ENCODE measurements at places on chromosomes 5 and 9.

DNA sequence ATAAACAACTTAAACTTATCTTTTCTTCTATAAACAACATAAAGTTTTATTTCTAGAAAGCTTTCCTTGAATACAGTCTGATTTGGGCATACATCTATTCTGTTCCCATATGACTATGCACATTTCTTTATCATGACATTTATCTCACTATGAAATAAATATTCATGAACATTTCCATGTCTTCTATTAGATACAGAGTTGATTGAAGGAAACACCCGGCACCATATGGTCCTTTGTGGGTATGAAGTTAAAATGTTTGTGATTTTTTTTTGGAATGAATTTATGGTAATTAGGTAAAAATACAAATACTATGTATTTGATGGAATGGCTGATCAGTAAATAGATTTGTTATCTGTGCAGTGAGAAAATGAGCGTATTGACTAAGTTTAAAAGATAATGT is 1209.8 kb upstream of the ACO1 start:
- no peak for DNase-seq

DNA sequence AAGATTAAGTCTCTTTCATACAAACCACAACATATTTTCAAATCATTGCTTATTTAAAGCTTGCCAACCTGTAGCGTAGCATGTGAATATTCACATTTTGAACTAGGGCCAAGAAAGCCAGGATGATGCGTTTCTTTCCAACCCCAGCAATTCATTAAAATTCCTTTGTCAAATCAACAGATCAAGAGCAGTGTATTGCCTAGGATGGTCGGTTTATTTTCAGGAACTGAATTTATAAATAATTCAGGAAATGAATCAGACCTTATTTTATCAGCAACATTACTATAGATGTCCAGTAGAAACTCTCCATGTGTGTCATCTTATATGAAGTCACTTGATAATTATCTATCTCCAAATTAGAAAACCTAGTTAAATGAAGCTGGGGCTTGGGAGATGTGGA is 13.2 kb upstream of the AUH start:
- DNase-seq = no peak

- no peak for DNase-seq
Observed at GRCh38 chr9:133251773-133252172, 23.2 kb downstream of the ABO start.

DNA sequence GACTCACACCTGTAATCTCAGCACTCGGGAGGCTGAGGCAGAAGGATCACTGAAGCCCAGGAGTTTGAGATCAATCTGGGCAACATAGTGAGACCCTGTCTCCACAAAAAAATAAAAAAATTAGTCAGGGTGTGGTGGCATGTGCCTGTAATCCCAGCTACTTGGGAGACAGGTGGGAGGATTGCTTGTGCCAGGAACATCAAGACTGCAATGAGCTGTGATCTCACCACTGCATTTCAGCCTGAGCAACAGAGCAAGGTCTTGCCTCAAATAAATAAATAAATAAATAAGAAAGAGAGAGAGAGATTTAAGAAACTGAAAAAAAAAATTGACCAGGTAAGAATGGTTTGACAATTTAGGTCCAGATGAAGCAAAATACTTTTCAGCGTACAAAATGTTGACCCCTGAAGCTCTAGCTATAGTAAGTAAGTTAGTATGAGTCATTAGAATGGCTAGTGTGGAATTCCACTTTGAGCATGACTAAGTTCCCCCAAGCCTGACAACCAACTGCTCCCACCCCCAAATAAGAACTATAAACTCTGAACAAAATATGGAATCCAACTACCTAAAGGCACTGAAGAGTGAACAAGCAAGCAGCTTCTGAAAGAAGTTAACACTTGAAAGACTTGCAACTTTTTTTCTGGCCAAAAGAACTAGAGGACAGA is 217.8 kb upstream of the TLE4 start:
- no peak for DNase-seq

GRCh38 chr9:124197177-124198095 is 60.3 kb upstream of the NEK6 start:
- peak; percentile 60 for DNase-seq

DNA sequence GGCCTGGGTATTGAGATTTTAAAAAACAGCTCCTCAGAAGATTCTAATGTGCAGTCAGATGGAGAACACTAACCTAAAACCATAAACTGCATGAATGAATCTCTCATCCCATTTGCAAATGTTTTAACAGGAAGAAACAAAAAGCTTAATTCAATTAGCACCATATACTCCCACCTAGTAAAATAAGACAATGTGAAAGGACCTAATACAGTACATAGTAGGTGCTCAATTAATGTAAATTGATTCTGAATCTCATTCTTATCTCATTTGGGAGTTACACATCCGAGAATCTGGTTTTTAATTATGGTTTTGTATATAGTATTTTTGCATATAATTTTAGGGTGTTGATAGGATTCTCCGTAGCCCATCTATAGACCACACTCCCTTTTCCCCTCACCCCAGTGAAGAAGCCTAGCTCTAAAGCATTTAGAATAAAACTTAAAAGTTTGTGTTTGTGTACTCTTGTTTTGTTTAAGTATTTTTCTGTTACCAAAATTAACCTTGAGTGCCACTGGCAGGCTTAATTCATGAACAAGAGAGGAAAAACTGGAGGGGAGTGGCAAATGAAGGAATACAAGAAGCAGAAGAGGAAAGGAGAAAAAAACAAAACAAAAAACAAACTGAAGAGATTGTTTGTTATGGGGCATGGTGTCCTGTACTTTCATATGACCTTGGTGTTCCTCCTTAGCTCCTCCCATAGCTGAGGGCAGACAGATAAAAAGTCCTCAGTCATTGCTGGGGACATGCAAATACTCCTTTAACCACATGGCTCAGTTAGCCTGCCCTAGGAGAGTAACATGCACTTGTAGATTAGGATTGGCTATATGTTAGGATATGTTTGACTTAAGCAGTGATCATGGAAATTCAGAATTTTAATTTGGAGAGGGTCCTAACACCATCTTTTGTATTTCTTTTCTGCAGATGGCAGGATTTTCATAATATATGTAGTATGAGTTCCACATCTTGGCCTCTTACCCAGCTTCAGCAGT is 1.2 kb downstream of the RNF14 start:
- DNase-seq = no peak

All from Right ventricle myocardium superior (tissue), 1 donor.